ENCODE measurements at places on chromosomes 12 and 14.

GRCh38 chr12:5967645-5968415 is 22.8 kb upstream of the ANO2 start:
- no peak for DNase-seq

- DNase-seq = no peak
Observed at GRCh38 chr12:110123919-110124268, 263 bp upstream of the IFT81 start.

- no peak for DNase-seq
Observed at GRCh38 chr14:68464711-68465110, 328.2 kb downstream of the ZFP36L1 start.

- DNase-seq = no peak
Observed at GRCh38 chr14:69997849-69998248, 118.6 kb downstream of the SMOC1 start.

DNA sequence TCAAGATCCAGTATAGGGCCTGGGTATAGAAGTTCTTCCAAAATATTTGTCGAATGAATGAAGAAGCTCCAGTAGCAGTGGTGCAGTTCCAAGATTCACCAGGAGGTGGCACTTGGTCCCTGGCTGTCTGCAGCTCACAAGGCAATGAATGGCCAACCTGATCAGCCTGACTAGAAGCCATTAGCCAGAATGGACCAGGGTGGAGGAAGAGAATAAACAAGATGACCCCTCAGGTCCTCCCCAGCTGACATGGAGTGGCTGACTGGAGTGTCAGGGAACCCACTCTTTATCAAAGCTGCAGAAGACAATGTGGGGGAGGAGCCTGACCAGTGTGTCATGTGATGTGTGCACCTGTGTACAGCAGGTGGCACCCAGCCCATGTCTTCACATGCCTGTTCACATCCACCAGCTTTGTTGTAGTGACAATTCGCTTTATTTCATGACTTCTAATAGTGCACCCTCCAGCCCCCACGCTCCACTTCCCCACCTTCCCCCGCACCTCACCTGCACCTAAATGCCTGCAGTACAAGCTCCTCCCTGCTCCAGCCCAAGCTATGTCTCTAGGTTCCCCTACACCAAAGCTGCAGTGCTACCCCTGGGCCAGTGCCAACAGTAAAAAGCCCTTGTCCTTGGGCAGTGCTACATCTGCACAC is 3.0 kb downstream of the LTBP2 start:
- peak; percentile 64 for DNase-seq

DNA sequence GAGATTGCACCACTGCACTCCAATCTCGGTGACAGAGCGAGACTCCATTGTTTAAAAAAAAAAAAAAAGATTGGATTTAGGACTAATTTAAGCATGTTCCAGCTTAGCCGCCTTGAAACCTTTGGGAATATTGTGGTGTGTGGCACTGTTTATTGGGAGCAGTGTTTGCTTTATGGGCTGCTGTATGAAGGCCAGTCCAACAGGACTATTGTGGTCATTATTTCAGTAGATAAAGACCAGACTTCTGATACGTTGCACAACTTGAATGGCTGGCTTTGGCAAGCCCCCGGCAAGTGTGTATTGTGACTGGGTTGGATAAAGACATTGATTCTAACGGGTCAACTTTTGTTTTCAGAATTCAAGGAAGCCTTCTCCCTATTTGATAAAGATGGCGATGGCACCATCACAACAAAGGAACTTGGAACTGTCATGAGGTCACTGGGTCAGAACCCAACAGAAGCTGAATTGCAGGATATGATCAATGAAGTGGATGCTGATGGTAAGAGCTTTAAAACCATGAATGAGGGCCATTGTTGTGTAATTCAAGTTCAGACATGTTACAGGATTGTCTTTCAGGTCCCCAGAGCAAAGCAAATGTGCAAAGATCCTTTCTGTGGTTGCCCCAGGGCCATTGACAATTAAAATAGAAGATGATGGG is 4.2 kb downstream of the CALM1 start:
- no peak for DNase-seq

- DNase-seq = no peak
Observed at GRCh38 chr12:78085542-78086182, 255.0 kb downstream of the NAV3 start.

- no peak for DNase-seq
Observed at GRCh38 chr12:113133036-113133435, 2.5 kb downstream of the RASAL1 start.

GRCh38 chr12:116820064-116820656 is 61.1 kb downstream of the HRK start:
- no peak for DNase-seq

- DNase-seq = no peak
Observed at GRCh38 chr14:28751467-28752058, 15.0 kb upstream of the FOXG1 start.

DNA sequence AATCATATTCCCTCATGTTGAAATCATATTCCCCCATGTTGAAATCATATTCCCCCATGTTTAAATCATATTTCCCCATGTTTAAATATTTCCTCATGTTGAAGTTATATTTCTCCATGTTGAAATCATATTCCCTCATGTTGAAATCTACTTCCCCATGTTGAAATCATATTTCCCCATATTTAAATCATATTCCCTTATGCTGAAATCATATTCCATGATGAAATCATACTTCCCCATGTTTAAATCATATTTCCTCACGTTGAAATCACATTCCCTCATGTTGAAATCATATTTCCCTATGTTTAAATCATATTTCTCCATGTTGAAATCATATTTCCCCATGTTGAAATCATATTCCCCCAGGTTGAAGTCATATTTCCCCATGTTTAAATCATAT is 34.6 kb upstream of the ADGRD1 start:
- no peak for DNase-seq

GRCh38 chr12:92363295-92364146 is 217.9 kb upstream of the BTG1 start:
- peak; percentile 34 for DNase-seq

GRCh38 chr14:104202259-104203070 is 64.1 kb downstream of the KIF26A start:
- DNase-seq = no peak

DNA sequence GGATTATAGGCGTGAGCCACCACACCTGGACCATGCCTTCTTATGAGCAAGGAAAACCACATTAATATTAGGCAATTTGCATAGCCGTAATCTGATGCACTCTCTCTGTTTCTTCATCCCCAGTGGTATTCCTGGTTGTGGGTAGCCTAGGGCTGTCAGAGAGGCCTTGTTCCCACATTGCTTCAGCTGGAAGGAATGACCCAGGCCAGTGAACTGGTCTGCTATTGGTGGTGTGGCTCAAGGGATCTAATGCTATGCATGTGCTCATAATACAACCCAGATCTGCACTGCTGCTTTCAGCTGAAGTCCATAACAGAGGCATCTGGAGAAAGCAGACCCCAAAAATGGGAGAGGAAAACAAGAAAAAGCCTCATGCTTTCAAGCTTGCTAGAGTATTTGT is 33.1 kb upstream of the G2E3 start:
- no peak for DNase-seq

DNA sequence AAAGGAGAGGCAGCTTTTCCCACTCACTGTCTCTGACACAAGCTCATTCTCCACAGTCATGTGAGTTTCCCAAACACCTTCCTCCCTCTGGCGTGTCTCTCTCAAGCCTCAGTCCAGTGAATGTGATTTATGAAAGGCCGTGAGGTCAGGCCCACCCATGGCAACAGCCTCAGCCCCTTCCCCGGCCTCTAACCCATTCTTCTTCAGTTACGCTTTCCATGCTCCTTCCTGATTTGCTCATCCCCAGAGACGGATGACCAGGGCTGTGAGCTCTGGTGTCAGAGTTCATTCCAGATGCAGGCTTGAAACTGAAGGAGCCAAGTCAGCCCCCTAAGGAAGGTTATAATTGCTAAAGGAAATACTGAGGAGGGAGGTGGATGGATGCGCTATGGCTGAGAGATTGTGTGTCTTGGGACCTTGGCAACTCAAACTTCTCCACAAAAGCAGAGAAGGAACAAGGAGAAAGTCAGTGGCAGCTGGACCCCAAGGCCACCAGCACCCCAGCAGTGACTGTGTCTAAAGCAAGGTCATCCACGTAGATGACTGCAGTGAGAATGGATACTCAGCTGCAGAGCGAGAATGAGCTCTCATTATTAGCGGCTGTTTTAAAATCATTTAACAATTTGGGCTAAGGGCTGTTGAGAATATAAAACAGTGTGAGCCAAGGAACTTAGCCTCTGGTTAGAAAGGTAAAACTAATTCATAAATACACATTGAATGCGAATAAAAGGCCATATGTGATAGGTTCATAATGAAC is 84.1 kb downstream of the FBXL14 start:
- no peak for DNase-seq

GRCh38 chr12:1553536-1553935 is 40.8 kb downstream of the FBXL14 start:
- no peak for DNase-seq

DNA sequence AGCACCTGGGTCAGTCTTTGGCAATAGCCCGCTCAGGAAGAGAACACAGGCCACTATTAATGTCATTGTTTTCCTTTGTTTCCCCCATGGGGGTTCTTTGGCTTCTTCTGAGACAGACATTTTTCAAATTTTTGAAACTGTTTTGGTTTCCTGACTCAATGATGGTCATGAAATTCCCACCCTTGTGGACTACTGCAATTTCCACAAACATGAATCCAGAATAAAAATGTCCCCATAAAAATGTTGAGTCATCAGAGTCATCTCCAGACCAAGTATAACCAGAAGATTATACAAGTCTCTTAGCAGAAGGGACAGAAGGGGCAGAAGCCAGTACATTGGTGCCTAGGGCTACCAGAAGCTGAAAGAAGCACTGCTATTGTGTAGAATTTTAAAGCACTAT is 29.1 kb downstream of the SLCO1A2 start:
- no peak for DNase-seq

GRCh38 chr12:64102339-64102738 is 119.8 kb downstream of the KICS2 start:
- no peak for DNase-seq

DNA sequence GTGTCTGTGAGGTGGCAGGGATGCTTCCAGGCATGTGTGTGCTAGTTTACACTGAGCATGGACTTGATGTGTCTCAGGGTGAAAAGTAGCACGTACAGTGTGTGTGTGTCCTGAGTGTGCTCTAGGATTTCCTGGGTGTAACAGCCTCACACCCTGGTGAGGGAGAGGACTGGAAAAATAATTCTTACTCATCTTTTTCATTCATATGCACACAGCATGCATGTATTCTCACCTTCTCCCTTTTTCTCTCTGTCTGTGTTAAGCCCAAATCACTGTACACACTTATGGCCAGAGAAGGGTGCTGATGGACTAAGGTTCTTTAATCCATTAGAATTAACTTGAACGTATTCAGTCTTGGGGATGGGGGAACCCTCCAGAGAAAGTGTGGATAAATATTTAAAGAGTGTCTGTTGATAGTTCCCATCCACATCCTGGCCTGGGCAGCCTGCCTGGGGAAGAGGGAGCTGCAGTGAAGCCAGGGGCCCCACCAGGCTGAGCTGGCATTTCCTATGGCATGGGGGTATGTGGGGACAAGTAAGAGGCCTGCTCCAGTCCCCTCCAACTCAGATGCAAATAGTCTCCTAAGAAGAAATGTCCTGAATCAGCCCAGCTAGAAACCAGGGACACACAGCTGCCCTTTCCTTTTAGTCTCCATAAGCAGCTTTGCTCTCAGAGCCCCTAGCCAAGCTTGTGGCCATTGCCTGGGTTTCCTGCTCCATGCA is 1.1 kb upstream of the HOXC8 start:
- DNase-seq = no peak

DNA sequence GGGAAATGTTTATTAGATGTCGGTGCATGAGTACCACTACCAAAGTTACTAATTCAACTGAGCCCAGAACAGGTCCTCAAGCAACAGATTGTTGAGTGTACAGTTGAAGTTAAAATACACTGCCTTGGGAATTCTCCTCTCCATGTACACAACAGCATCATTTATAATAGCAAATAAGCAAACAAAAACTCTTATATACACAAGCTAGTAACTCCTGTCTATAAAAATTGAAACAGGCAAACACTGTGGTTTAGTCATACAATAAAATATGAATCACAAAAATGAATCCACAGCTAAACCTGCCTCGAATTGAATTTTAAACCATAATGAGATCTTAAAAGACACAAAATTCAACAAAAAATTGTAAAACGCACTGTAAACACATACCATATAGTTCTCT is 681.1 kb downstream of the C12orf50 start:
- no peak for DNase-seq

- DNase-seq = no peak
Observed at GRCh38 chr12:90938451-90938850, 16.5 kb downstream of the CCER1 start.

GRCh38 chr12:47885566-47885965 is 19.2 kb downstream of the VDR start:
- no peak for DNase-seq

GRCh38 chr12:76206677-76207072 is 122.2 kb upstream of the NAP1L1 start:
- DNase-seq = no peak

- DNase-seq = no peak
Observed at GRCh38 chr12:73185403-73185802, 913.2 kb downstream of the TRHDE start.

- DNase-seq = peak; percentile 29
Observed at GRCh38 chr14:73633116-73634010, 11.4 kb upstream of the DNAL1 start.

GRCh38 chr14:104654119-104654518 is 35.3 kb upstream of the INF2 start:
- no peak for DNase-seq

DNA sequence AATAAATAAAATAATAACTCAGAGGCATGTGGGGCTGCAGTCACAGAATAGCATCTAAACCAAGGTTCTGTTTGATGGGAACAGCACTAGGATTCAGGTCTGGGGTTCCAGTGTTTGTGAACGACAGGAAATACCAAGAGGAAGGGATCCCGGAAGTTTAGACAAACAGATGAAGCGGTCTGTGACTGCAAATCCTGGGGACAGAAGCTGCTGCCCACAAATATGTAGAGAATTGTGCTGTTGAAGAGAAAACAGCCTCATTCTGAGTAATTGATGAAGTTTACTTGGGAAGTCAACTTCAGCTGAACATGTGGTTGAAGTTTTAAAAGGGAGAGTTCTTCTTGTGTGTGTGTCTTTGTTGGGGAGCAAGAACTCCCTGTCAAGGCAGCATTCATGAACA is 98.4 kb upstream of the TBX5 start:
- DNase-seq = no peak

- no peak for DNase-seq
Observed at GRCh38 chr14:59465316-59466135, at the start of gene GPR135. Gene GPR135, minus strand, starts transcription at chr14:59465380. Its CDS starts 154 bp downstream, at chr14:59465226.

GRCh38 chr12:57128519-57129247 is 400 bp downstream of the LRP1 start:
- no peak for DNase-seq
